Osteocyte (in vitro differentiated cells): ENCODE measurements at places on chromosomes 4 and X. TPM values are rescaled to one million over a fixed set of nuclear protein-coding genes. Genes with fewer than 3 reads are reported as not detected.

The GLUD2 gene
- total RNA-seq: 0.31 and 0.40 TPM in 2 replicates

The PCDH19 gene
- 1.7 and 2.7 TPM in 2 replicates for total RNA-seq

The EREG gene
- total RNA-seq: 1.3 and 2.2 TPM in 2 replicates

DNA sequence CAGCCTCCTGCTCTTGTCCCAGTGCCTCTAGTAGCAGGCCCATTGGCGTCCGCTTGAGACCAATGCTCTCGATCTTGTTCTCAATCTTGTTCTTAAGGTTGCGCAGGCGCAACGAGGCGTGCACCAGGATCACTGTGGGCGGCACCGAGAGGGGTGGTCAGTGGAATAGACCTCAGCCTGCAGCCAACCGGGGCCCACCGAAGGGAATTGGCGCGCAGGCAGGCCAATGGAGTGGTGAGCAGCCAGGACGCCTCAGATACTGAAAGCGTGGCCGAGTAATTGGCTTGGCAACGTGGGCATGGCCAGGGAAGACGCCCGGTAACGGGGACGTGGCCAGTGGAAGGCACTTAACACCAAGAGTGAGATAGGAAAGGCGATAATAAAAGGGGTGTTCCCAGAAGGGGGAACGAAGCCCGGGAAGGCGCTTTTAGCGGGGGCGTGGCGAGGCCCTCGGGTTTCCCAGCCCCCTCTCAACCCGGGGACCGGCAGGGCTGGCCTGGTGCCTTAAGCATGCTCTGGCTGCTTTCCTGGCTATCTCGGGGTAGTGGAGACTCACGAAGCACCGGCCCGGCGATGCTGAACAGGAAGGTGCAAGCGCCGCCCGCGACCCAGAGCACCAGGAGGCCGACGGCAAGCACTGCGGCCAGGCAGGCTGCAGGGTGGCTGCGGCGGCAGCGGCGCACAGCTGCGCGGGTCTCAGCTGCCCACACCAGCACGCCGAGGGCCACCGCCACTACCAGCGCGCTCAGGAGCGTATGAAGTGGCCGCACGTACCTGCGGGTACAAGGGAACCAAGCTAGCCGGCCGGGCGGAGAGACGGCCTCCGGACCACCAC is 1.7 kb downstream of the PRAF2 start:
- peaks cover 13% of the 10 kb centered on the region for H3K4me1 ChIP-seq
- H3K36me3 ChIP-seq: no peaks in the 10 kb centered on the region
- no peak overlapping the region for H3K27ac ChIP-seq
- no peaks in the 10 kb centered on the region for H3K27me3 ChIP-seq

DNA sequence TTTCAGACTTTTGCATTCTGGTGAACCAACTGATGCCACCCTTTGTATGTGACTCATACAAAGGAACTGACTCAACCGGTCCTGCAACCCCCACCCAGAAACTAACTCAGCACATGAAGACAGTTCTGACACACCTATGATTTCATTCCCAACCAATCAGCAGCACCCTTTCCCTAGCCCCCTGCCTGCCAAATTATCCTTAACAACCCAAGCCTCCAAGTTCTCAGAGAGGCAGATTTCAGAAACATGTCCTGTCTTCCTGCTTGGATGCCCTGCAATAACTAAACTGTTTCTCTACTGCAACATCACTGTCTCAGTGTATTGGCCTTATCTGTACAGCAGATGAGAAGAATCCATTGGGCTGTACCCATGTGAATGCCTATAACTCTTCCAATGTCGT is 284.7 kb downstream of the CAMK2D start:
- H3K4me3 ChIP-seq: no peak overlapping the region
- H3K4me1 ChIP-seq: peaks cover 5% of the 10 kb centered on the region
- H3K36me3 ChIP-seq: peaks cover 43% of the 10 kb centered on the region
- no peaks in the 10 kb centered on the region for H3K27me3 ChIP-seq

DNA sequence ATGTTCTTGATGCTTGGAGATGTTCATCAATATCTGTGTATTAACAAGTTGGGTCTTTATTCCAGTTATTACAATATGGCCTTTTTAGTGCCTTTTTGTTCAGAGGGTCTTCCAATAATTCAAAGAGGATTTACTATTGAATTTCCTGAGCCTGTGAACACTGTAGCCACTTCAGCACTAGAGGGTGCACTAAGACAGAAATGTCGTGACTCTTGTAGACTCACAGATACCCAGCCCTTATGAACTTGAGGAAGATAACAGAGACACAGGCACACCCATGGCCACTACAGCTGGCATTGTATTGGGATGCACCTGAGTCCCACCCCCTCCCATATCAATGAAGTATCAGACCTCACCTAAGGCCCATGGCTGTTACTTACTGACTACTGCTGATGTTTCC is 54.4 kb upstream of the ACTRT1 start:
- DNase-seq: no peak
- H3K4me1 ChIP-seq: no peaks in the 10 kb centered on the region
- H3K27me3 ChIP-seq: no peaks in the 10 kb centered on the region
- no peaks in the 10 kb centered on the region for H3K36me3 ChIP-seq
- H3K4me3 ChIP-seq: no peak overlapping the region

DNA sequence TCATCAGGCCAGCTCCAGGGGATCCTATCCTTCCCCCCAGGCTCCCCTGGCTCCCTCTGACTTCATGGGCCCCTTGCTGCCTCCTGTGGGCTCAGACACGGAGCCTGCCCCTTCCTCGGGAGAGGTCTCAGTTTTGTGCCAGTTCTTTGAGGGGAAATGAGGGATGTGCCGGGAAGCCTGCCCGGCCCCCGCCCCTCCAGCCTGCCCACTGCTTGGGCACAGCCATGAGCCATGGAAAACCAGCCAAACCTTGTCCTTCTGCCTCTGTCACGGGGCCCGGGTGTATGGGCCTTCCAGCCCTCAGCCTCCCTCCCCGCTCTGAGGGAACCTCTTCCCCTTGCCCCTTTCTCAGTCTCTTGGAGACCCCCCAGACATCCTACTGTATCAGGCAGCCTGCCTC is 6.8 kb downstream of the BGN start:
- no peaks in the 10 kb centered on the region for H3K27me3 ChIP-seq
- DNase-seq: no peak
- no peak overlapping the region for H3K4me3 ChIP-seq
- H3K36me3 ChIP-seq: peaks cover 5% of the 10 kb centered on the region

DNA sequence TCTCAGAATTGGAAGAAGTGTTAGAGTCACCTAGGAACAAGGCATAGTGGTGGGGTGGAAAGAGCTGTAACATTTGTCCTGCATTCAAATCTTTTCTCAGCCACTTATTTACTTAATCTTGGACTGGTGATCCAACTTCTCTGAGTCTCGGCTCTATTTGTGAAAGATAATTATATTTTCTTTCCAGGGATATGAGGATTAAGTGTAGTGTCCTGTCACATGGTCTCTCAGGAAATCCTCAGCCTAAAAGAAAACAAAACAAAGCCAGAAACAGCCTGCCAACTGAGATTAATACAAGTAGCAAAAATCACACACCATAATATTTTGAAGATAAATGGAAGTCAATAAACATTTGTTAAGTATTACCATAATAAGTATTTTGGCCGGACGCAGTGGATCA is 33.3 kb upstream of the ETNPPL start:
- no peaks in the 10 kb centered on the region for H3K36me3 ChIP-seq
- peaks cover 4% of the 10 kb centered on the region for H3K4me1 ChIP-seq
- no peak overlapping the region for H3K27ac ChIP-seq
- H3K27me3 ChIP-seq: no peaks in the 10 kb centered on the region

DNA sequence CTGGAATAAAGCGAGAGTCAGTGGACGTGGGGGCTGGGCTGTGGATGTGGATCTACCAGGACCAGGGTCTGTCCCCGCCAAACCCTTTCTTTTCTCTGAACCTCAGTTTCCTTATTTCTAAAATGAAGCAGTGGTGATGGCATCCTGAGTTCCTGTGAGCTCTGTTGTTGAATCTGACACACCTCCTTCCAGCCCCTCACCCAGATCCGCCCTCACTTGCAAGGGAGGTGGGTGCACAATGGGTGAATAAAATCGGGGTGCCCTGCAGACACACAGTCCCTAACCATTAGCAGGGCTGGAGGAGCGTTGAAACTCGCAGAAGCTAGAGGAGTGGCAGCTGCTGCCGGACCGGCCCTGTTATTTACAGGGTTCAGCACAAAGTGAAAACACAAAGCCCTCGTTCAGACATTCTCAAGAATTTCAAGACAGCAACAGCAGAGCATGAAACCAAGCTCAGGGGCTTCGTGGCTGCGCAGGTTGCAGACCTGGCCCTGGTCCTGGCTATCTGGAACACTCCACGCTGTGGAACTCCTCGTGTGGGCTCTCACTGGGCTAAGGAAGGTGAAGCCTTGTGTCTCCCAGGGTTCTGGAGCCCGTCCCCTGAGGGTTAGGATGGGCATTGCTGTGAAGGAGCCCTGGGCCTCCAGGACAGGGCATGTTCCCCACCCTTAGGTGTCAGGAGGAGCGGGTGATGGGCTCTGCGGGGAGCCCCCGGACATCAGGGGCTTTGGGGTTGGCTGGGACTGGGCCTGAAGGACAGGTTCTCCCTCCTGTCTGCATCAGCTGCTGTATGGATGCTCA is 42.9 kb downstream of the PSAPL1 start:
- DNase-seq: peak; percentile 78
- peaks cover 5% of the 10 kb centered on the region for H3K4me1 ChIP-seq
- H3K4me3 ChIP-seq: no peak overlapping the region
- H3K27me3 ChIP-seq: peaks cover 29% of the 10 kb centered on the region

DNA sequence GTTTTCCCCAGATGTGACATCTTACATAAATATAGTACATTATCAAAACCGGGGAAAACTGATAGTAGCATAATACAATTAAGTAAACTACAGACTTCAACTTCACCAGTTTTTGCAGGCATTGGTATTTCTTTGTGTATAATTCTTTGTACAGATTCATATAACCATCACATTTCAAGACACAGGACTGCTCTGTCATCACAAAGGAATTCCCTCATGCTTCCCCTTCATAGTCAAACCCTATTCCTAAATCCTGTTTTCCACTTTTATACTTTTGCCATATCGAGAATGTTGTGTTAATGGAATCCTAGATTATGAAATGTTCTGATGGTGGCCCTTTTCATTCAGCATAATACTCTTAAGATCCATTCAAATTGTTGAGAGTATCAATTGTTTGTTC is 36.0 kb downstream of the STIM2 start:
- H3K27me3 ChIP-seq: no peaks in the 10 kb centered on the region
- H3K4me1 ChIP-seq: peaks cover 3% of the 10 kb centered on the region
- H3K27ac ChIP-seq: no peak overlapping the region
- H3K4me3 ChIP-seq: no peak overlapping the region

GRCh38 chr4:23171976-23172375 is 479.2 kb downstream of the GBA3 start:
- no peak overlapping the region for H3K4me3 ChIP-seq
- no peaks in the 10 kb centered on the region for H3K27me3 ChIP-seq
- H3K27ac ChIP-seq: no peak overlapping the region
- H3K36me3 ChIP-seq: no peaks in the 10 kb centered on the region
